ENCODE measurements at places on chromosomes 16 and 17.

DNA sequence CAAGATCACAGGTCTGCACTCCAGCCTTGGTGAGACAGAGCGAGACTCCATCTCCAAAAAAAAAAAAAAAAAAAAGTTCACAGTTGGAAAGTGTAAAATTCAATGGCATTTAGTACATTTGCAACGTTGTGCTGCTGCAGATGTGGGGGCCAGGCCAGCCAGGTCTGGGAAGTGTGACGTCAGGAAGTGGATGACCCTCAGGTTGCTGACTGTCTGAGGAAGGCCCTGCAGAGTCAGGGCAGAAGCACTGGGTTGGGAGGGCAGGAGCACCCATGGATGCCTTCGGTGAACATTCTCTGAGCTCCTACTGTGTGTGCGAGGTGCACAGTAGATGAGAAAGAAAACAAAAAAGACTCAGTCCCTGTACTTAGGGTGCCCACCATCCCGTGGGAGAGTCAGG, 12.1 kb upstream of the WFDC1 start:
- DNase-seq, result no peak

DNA sequence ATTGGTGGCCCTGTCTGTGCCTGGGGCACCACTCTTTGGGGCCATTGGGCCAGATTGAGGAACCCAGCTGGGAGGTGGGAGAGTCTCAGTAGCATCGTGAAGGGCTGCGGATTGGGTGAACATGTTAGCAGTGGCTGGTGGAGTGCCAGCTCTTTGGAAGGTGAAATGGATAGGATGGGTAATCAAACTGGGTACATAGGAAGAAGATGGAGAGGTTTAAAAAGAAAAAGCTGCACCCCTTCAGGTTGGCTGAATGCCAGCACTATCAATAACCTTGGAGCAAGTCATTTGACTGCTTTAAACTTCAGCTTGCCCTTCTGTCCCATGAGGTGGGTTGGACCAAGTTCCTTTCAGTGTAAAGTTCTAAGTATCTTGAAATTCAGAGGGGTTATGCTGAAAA, 95.0 kb downstream of the RPTOR start:
- DNase-seq, result no peak

DNA sequence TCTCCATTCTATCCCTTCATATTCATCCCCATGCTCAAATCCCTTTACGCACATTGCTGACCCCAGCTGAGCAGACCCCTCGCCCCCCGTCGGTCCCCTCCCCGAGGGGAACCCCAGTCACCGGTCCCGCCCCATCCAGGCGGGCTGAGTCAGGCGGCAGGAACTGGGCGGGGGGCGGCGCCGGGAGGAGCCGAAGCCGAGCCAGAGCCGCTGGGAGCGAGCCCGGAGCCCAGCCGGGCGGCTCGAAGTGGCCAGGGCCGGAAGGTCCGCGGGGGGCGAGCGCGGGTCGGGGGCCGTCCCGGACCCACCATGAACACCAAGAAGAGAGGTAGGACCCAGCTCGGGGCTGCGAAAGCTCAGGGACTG, 8.6 kb downstream of the RIPOR1 start:
- peak; percentile 76 for DNase-seq

- no peak for DNase-seq
Observed at GRCh38 chr17:79629548-79630049, 18.7 kb upstream of the RBFOX3 start.

DNA sequence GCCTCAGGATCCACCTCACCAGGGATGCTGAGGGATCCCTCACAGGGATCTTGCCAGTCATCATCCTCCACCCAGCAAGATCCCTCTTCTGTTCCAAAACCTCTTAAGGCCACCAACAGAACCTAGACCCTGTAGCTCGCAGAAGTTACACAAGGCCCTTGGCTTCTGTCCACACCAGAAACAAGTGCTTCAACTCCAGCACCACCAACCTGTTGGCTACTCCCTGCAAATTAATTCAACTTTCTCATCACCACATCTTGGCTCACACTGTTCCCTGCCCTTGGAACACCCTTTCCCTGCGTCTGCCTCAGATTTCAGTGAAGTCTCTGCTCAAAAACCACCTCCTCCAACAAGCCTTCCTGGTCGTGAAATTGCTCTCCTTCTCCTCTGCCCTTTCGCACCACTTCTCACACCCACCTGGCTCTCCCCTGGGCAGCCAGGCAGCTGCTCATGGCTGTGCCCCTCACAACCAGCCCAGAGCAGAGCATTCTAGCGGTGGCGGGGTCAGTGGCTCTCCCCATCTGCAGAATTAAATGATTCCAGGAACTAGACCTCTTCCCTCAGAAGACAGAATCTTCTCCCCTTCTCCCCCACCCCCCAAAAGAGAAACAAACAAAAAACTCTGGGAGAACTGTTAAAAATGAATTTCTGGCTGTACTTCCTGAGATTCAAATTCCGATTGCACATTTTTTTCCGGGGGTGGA, 1.8 kb downstream of the PLLP start:
- DNase-seq, result no peak

DNA sequence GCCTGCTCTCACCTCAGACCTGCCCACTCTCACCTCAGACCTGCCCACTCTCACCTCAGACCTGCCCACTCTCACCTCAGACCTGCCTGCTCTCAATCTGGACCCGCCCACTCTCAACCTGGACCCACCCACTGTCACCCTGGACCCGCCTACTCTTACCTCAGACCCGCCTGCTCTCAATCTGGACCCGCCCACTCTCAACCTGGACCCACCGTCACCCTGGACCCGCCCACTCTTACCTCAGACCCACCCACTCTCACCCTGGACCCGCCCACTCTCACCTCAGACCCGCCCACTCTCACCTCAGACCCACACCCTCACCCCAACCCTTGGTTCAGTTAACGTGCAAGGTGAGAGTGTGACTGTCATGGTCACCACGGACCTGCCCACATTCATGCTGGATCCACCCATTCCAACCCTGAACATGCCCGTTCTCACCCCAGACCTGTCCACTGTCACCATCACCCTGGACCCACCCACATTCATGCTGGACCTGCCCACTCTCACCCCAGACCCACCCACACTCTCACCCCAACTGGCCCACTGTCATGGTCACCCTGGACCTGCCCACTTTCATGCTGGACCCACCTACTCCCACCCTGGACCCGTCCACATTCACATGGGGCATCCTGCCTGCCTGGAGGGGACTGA, 31.2 kb upstream of the ENPP7 start:
- no peak for DNase-seq

- DNase-seq, result no peak
Observed at GRCh38 chr16:69323415-69323814, 7.0 kb downstream of the PDF start.

DNA sequence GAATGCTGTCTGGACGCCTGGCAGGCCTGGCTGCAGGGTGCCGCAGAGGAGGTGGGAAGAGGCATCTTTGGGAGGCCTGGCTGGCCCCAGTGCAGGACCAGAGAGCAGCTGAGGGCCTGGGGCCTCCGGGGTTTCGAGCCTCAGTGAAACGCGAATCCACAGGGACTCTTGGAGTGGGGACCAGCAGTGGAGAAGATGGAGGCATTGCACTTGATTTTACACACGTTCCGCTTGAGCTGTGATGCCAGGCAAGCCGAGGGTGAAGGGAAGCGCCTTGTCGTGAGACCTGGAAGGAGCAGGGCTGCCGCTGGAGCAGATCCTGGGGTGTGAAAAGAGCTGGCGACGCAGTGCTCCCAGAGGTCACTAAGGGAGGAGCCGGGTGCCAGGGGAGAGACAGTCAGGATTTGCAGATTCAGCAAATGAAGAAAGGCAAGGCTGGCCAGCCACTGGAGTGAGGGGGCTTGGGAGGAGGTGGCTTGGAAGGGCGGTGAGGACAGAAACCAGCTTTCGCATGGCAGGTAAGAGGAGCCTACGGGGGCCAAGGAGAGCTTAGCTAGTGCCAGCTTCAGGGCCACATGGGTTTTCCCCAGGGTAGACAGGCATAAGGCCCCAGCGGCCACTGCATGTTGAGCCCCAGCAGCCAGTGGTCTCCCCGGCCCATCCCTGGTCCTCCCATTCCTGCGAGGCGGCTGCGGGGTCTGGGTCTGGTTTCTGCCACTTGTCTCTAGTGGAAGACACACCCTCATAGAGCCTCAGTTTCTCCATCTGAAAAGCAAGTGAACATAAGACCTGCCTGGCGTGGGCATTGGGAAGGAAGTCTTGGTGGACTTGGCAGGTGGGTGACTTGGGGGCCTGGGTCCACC, 175.2 kb upstream of the CHMP6 start:
- no peak for DNase-seq

GRCh38 chr16:85029981-85030401, 2.4 kb downstream of the KIAA0513 start:
- no peak for DNase-seq

- DNase-seq, result no peak
Observed at GRCh38 chr17:54867634-54868033, 33.0 kb upstream of the TOM1L1 start.

- no peak for DNase-seq
Observed at GRCh38 chr16:56611281-56611833, 3.0 kb downstream of the MT2A start.

DNA sequence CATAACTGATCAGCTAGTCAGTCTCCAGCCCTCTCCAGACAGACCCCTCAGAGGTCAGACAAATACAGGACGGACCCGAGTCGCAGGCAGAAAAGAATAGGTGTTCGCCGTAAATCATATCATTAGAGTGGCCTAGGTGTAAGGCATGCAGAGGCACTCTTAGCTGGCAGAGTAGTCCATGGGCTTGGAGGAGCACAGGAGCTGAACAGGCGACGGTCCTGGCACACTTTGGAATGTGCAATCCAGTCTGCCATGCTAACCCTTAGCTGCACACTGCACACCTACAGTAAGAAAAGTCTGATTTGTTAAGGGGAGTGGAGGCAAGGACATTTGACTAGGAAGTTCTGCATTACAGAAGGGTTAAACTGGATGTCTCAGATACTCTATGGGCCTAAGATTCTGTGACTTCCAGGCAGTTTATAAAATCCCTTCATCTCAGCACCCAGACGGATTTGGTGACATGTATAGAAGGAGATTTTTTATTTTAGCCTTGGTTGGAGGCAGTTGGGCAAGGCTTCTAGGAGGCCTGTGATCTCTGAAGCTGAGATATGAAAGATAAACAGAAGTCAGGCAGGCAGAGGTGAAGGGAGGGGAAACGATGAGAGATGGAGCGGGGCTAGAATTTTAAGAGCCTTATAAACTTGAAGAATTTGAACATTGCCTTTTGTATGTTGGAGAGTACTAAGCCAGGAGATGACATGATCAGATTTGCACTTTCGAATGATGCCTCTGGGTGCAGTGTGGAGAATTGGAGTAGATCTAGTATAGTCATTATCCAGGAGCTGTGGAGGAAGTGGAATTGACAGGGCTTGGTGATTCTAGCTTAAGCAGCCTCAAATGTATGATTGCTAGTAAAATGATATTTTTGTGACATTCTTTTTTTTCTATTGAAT, 34.6 kb upstream of the SLC5A11 start:
- DNase-seq, result no peak

DNA sequence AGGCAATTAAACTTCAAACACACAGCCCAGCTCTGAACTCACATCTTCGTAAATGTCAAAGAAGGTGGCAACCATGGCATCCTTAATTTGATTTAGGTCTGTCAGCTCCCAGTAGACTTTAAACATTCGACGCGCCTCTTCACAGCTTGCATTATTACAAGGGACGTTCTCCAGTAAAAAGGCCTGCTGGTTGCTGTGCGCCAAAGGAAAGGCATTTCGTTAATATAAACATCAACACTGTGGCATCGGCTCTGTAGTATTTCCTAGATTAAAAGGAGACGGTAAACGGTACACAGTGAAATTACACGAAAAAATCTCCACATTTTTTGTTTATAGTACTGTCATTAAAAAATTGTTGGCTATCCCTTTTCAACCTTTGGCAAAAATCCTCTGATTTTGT, 116.8 kb upstream of the NETO2 start:
- DNase-seq, result no peak

DNA sequence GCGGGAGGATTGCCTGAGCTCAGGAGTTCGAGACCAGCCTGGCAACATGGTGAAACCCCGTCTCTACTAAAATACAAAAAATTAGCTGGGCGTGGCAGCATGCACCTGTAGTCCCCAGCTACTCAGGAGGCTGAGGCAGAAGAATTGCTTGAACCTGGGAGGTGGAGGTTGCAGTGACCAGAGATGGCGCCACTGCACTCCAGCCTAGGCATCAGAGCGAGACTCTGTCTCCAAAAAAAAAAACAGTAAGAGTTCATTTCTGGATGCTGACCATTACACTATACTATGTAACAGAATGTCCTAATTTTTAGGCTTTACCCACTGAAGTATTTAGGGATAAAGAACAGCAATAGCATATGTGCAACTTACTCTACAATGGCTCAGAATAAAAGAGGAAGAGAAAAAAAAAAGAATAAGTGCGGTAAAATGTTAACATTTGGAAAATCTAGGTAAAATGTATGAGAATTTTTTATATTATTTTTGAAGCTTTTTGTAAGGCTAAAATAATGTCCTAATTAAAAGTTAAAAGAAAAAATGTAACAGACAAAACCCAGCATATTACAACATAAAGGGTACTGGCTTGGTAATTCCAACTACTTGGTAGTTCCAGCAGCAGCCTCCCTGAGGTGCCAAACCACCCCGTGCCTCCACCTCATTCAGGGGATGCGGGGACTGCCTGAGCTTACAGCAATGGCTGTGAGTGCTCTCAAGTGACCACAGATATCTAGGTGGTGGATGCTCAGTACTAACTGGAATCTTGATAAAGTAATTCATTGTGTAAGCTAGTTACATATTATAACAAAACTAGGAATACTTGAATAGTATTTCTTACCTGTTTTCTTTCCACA, 10.9 kb downstream of the COPS3 start:
- DNase-seq, result no peak

- no peak for DNase-seq
Observed at GRCh38 chr17:65856865-65857264, 295.4 kb upstream of the AXIN2 start.

- DNase-seq, result peak; percentile 68
Observed at GRCh38 chr17:489758-490329, 137.2 kb upstream of the RPH3AL start.

- no peak for DNase-seq
Observed at GRCh38 chr17:16820161-16820877, 130.3 kb downstream of the CCDC144A start.

DNA sequence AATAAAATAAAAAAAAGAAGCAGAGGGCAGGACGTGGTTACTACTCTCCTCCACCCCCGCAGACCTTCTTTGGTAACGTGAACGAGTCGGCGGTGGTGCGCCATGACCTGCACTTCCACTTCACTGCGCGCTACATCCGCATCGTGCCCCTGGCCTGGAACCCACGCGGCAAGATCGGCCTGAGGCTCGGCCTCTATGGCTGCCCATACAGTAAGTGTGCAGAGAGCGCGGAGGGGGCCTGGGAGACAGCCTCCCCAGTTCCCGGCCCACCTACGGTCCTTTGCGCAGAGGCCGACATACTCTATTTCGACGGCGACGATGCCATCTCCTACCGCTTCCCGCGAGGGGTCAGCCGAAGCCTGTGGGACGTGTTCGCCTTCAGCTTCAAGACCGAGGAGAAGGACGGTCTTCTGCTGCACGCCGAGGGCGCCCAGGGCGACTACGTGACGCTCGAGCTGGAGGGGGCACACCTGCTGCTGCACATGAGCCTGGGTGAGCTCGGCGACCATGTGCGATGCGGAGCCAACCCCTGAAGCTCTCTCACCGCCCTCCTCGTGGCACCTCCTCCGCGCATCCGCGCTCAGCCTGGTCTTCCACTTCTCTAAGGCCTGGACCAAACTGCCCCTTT, 2.7 kb downstream of the CNTNAP1 start:
- no peak for DNase-seq

Data from GM13976 (cell line).